ENCODE measurements at places on chromosomes 16 and 17.

DNA sequence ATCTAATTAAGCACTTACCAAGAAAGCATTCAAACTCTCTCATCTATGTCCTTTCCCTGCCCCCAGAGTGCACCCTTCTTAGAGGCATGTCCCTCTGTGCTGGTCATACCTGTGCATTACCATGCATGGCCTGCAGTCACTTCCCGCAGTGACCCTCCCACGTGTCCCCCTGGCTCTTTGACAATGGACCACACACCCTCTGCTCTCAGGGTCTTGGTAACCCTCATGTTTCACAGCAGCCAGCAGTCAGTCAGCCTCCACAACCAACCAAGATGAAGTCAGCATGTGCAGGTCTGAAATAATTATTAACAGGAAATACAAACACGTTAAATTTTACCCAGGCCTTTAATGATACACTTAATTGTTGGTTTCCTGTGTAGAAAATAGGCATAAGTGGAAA lies 10.1 kb downstream of the KRT33A start:
- DNase-seq = no peak

GRCh38 chr17:40361925-40362695 lies 2.4 kb downstream of the GJD3 start:
- DNase-seq = no peak

DNA sequence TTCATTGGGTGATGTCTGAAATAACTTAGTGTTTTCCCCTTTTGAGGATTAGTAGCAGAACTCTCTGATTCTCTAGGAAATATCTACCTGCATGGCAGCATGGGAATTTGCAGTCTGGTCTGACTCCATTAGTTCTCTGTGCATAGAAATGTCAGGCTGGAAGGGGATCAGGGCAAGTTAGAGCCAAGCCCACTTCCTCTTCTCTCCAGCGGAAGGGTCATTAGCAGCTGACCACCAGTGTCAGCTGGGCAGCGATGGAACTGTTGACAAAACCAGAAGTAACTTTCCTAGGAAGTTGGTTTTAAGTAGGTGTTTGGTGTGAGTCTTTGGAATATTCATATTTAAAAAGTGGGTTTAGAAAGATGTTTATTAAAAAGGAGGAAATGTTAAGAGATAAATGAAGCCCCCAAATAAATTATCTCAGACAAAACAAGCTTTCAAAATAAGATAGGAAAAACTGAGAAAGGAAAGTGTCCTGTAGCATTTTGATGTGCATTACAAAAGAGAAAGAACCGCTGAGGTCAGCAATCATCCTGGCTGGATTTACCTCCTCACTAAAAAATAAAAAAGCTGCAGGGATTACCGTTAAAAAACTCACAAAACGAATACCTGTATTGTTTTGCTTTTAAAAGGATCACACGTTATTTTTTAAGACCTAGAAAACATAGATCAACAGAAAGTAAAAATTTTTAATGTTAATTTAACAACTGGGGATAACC lies 32.4 kb upstream of the MMD start:
- no peak for DNase-seq

- DNase-seq = no peak
Measured at GRCh38 chr17:51647826-51648225, 387.5 kb downstream of the UTP18 start.

DNA sequence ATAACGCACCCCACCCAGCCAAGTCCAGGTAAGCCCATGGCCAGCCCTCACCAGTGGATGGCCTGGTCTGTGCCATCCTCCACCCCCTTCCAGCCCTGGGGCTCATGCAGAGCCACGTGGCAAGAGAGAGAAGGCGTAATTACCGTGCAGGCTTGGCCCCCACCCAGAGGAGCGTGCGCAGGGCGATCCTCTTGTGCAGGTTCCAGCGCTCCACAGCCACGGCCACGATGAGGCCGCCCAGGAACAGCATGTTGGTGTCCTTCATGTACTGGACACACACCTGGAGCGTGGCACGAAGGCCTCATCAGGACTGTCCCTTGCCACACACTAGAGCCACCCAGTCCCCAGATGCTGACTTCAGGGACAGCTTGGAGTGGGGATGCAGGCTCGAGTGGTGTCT lies 6.7 kb downstream of the SLC13A5 start:
- DNase-seq = no peak

- no peak for DNase-seq
Measured at GRCh38 chr16:24729951-24730815, 732 bp downstream of the TNRC6A start.

DNA sequence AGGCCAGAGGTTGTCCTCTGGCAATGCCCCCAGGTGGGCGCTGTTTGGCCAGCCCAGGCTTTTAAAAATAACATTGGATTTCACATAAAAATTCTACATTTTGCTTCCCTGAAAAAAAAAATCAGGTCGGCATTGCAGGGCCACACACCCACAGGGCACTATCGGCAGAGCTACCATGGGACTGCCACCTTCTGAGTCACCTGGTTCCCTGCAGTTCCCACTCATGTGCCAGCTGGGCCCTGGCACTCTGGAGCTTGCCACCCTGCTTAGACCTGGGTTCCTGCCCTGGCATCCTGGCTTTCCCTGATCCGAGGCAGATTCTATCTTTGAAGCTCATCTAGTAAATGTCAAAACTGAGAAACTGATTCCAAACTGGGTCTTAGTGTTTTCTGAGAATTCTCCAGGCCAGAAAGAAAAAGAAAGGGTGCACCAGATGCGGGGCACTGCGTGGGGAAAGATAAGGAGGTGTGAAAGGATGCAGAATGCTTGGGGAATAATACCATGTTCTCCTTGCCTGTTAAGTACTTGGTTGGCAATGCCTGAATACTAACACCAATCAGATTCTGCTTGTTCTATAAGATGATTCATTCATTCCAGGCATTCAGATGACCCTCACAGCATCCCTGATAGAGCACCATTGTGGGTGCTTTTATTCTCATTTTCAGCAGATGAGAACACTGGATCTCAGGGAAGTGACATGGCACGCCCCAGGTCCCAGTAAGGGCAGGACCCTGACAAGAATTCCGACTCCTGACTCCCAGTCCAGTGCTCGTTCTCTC lies 51.8 kb downstream of the RAI1 start:
- no peak for DNase-seq

GRCh38 chr17:47620503-47621245 lies 29.0 kb upstream of the KPNB1 start:
- no peak for DNase-seq

GRCh38 chr16:920051-920681 lies 50.6 kb downstream of the LMF1 start:
- no peak for DNase-seq

All from NCI-H524 (cell line).